ENCODE measurements at places on chromosomes 1 and 21.

DNA sequence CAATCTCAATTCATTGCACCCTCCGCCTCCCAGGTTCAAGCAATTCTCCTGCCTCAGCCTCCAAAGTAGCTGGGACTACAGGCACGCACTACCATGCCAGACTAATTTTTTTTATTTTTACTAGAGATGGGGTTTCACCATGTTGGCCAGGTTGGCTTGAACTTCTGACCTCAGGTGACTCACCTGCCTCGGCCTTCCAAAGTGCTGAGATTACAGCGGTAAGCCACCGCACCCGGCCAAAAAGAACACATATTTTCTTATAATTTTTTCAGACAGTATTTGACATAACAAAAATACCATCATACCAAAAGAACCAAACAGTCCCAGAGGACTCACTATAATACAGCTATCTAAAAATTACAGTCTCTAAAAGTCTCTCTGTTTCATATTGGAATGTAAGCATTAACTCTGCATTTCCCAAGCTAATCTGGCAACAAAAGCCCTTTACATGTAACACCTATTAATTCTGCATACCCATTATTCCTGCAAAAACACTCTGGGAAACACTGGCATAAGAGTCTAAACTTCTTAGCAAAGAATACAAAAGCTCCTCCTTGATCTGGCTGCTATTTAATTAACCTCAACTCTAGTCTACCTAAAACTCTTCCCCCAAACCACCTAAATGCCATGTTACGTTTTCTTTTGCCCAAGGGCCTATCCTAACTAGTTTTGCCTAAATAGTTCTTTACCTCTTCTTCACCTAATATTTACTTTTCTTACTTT, 26.9 kb downstream of the WDR26 start:
- no peak for DNase-seq

DNA sequence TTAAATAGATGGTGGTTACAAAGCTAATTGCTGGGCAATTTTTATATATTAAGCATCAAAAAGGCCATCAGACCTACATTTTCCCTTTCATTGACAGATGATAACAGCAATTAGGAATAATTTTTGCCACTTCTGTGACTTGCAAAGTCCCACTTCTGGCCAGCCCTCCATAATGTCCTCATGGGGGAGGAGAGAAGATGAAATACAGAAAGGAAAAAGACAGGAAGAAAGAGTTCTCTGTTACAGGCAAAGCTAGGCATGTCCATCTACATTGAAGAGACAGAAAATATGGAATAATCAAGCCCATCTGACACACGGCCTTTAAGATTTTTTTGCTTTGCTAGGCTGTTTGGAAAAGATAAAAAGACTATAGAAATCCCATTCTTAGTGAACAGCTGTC, 108.0 kb downstream of the ENAH start:
- DNase-seq = no peak

DNA sequence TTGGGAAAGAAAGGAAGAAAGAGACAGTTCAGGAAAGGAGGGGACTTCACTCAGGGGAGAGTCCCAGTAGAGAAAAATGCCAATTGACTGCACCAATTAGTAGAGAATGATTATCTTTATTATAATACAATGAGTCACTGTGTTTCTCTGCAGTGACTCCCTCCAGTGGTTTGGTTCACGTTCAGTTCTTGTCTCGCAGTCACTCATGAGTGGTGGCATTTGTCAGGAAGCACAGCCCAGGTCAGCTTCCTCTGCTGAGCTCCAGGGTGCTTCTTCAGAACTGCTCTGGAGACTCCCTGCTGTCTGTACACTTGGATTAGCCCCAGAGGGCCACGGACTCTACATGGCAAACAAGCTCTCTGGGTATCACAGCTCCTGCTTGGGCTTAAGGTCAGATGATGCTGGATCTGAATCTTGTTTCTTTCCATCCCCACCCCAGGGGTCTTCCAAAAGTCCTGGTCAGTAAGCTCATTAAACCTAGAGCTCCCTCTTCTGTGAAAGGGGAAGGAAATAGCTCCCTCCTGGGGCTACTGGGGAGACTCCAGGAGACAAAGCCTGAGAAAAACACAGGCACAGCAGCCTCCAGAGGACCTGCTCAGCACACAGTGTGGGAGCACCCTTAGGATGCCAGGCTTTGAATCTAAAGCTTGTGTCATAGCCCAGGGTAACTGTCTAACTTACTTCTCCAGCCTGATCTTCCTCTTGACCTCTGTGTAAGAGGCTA, 619.0 kb downstream of the AJAP1 start:
- no peak for DNase-seq

DNA sequence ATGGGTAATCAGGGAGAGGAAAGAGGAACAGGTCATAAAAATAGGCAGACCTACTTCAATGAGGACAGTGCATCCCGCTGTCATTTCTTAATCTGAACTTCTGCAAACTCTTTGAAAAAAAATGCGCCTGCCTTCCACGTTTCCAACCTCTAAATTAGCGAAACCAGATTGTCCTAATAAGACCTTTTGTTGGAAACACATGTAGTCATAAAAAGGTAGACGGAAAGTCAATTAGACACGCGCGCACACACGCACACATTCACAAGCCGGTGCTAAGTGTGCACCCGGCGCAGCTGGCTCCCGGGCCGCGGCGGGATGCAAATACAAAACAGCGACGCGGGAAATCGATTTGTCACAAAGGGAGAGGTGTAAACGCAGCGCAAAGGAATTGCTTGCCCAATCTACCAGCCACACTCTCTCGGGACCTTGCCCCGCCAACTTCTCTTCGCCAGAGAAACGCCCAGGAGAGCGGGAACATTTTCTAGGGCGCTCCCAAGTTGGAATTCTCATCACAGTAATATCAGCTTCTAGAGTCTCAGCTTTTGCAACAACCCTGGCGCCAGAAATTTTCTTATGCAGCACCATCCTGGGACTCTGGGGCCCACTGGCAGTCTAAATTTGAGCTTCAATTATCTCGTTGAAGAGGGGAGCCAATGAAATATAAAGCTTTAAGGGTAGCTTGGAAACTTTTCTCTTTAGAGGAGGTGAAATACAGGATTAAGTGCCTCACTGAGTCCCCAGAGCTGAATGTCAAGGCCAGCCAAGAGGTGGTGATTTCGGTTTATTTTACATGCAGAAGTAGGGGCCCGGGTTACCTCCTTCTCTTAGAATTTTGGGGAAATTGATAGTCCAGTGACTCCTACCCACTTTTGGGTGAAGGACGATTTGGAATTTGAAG, 4.5 kb downstream of the PRRX1 start:
- no peak for DNase-seq

DNA sequence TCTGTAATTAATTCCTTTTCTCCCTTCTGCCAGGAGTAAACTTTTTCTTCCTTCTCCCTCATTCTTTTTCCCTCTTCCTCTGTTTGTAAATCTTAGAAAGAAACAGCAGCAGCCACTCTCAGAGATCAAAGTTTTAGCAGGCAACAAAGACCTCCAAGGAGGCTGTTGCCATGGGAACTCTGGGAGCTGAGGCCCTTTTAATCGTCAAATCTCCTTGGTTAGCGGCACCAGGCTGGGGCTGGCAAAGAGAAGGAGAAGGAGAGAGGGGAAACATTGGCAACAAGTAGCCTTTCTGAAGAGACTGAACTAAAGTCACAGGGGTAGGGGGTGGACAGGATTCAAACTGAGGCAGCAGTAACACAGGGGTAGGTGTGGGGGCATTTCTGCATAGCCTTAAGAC, 25.2 kb downstream of the ILDR2 start:
- no peak for DNase-seq

DNA sequence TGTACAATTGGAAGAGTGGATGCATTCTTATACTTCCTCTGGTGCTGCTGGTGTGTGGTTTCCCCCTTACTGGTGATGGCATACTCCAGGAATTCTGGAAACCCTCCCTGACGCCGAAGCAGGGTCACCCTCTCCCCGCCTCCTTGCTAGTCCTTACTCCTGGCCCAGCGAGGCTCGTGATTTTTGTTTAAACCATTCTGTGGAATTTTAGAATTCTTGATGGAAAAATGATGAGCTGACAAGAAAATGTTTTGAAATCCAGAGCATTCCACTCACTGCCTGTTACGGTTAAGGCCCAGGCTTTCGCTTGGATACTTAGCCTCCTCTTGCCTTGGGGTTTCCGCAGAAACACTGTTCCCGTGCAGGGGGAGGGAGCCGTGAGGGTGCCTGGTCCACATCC, 41.1 kb downstream of the IL6R start:
- DNase-seq = no peak

DNA sequence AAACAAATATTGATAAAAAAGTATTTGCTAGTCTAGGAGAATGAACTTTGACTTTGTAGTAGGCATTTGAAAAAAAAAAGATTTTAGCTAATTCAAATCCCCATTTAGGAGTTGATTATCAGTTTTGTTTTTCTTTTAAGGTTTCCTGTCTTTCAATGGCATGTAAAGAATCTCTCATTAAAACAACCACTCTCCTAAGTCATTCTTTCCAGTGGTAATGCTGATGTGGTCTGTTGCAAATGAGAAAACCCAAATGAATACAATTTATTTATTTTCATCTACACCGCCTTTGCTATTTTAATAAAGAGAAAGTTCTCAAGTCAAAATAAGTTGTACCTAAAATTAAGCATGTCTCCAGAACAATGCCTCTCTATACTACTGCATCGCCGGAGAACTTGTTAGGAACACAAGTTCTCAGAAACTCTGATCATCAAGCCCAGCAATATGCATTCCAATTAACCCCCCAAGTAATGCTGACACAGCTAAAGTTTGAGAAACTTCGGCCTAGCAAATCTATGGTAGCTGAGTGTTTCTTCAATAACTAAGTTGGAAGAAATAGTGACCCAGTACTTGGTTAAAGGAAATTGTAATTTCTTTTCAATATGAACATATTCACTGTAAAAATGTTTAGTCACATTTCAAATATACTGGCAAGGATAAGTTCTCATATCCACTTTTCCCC, 255.1 kb downstream of the PTPRC start:
- DNase-seq = no peak

- DNase-seq = no peak
These were observed 69.4 kb downstream of the HIVEP3 start for GRCh38 chr1:41849211-41849759.

DNA sequence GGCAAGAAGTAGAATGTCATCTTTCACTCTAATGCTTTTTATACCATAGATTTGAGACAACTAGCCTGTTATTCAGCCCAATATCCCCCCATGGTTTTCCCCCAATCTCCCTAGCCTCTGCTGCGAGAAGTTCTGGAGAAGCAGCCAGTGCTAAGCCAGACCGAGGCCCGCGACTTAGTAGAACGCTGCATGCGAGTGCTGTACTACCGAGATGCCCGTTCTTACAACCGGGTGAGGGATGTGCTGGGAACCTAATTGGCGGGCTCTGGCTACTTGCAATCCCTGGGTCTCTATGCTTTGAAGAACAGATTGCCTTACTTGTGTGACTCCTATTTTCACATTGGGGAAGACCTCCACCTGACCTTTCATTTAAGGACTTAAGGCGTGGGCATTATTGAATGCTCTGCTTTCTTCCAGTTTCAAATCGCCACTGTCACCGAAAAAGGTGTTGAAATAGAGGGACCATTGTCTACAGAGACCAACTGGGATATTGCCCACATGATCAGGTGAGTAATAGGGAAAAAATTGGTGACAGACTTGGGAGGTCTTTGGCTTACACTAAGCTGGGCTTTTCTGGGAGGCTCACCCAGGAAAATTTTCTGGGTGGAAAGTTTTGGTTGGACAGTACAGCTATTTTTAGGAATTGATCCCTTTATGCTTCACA, 1.9 kb downstream of the PSMB4 start:
- no peak for DNase-seq

DNA sequence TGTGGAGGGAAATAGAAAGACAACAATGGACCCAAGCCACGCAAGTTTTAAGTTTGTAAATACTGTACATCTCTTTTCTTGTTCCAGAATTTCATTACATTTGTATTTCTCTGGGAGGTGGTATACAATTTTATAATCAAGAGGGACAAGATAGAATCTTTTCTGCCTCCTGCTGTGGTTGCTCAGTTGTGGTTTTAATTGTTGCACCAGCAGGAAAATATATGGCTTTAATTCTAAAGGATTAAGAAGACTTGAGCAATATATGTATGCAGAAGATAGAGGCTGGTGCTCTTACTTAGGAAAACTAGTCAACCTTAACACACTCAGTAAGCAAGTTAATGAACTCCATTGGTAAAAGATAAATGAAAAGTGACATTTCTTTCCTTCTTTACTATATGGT, 19.8 kb upstream of the ASB17 start:
- DNase-seq = no peak

GRCh38 chr1:174713796-174714195, 266.0 kb downstream of the GPR52 start:
- DNase-seq = no peak

DNA sequence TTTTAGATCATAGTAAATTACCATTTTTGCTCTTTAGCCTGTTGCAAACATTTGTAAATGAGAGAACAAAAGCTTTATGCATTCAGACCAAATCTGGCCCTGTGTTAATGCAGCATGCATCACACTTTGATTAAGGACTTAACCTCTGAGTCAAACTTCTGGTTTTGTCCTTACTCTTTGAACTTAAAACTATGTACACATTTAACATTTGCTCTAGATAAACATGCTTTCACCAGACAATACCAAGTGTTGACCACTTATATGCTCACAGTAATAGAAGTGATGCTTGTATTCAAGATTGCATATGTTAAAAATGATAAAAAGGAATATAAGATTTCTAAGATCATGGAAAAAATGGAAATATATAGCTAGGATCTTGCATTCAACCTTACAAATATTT, 1095.3 kb downstream of the ADGRL2 start:
- no peak for DNase-seq

GRCh38 chr1:4512636-4513035, 141.8 kb upstream of the AJAP1 start:
- peak; percentile 48 for DNase-seq

DNA sequence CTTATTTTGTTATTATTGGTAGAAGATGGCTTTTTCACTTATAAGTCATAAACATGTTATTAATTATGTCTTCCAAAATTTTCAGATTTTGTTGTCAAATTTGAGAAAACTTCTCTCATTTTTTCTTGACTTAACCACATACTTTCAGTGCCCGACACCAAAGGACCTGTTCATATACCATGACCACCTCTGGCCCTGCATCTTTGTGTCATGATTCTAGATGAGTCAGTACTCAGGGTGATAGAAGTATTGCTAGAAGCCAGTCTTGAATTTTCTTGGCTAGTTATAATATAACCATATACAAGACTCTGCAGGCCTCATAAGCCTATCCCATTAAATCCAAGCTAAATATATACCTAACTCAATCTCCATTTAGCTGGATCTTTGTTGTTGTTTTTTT, 35.4 kb upstream of the DPH5 start:
- no peak for DNase-seq

- DNase-seq = no peak
These were observed 127.3 kb downstream of the ROR1 start for GRCh38 chr1:63901094-63901493.

DNA sequence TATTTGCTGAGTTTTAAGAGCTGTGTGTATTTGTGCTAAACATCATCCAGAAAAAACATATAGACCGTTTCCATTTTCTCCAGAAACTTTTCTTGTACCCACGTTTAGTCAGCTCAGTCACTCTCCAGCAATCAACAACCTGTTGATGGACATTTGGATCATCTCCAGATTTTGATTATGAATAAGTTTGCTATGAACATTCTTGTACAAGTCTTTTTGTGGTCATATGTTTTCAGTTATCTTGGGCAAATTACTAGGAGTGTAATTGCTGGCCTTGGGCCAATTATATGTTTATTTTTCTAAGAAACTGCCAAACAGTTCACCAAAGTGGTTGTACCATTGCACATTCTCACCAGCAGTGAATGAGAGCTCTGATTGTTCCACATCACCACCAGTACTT, 221.8 kb downstream of the CENPF start:
- DNase-seq = no peak

GRCh38 chr1:78570539-78570938, 49.7 kb upstream of the IFI44L start:
- DNase-seq = no peak

GRCh38 chr1:27446496-27447020, 43.4 kb downstream of the WASF2 start:
- no peak for DNase-seq

Data from left renal pelvis (tissue), 4 donors.